Kidney capillary endothelial cell (primary cell): ENCODE measurements at places on chromosomes 6 and 20.

- no peak for DNase-seq
These were observed 155.2 kb downstream of the NFATC2 start for GRCh38 chr20:51387125-51387875.

DNA sequence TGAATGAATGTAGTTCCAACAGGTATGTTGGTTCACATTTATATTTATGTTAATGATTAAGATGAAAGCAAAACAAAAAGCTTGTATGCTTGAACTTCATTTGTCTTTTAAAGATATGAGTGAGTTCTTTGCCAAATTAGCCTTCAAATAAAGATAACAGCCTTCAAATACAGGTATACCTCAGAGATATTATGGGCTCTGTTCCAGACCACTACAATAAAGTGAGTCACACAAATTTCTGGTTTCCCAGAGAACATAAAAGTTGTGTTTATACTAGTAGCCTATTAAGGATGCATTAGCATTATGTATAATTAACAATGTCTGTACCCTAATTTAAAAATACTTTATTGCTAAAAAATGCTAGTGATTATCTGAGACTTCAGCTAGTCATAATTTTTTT, 245.3 kb upstream of the MAN1A1 start:
- DNase-seq: no peak

DNA sequence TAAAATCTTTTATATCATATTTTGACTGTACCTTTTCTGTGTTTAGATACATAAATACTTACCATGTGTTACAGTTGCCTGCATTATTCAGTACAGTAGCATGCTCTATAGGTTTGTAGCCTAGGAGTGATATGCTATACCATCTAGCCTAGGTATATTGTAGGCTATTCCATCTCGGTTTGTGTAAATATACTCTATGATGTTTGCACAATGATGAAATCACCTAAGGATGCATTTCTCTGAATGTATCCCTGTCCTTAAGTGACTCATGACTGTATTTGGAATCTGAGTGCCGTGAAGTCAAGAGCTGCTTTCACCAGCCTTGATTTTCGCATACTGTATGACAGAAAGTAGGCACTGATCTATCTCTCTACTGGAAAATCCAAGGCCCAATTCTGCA, 129.9 kb downstream of the UTRN start:
- DNase-seq: peak; percentile 27

- DNase-seq: no peak
These were observed 83.2 kb downstream of the GCLC start for GRCh38 chr6:53461696-53462095.

- DNase-seq: no peak
These were observed 176.6 kb downstream of the MRPL14 start for GRCh38 chr6:43950731-43951062.

DNA sequence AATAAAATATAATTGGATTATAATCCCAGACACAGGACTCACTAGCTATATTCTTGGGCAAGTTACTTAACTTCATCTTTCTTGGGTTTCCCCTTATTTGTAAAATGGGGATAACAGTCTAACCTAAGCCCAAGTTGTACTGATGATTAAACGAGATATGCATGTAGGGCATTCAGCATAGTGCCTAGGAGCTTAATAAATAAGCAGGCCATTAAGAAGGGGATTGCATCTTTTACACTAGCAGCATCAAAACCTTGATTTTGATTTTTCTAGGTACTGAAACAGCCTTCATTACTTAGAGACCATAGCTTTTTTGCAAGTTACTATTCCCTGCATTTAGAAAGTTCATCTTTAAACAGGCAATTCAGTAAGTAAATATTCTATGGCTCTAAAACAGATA, 2.2 kb upstream of the QKI start:
- DNase-seq: no peak

GRCh38 chr6:47481806-47482205, 4.2 kb downstream of the CD2AP start:
- DNase-seq: no peak

DNA sequence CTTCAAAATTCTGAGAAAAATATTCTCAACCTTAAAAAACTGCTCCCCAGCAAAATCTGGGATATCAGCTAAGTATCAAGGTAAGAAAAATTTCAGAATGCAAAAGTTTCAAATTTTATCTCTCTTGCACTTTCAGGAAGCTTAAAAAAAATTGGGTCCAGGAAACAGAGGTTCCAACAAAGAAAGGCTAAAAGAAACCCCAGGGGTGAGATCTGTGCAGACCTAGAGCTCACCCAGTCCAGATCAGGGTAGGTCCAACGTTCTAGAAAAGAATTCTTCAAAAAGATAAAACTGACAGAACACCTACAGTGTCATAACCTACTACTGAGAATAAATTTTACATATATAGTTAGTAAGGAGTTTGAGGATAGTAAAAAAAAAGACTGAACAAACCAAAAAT, 23.5 kb downstream of the ILRUN start:
- DNase-seq: no peak

- no peak for DNase-seq
These were observed 9.6 kb downstream of the LEMD2 start for GRCh38 chr6:33779290-33779689.

DNA sequence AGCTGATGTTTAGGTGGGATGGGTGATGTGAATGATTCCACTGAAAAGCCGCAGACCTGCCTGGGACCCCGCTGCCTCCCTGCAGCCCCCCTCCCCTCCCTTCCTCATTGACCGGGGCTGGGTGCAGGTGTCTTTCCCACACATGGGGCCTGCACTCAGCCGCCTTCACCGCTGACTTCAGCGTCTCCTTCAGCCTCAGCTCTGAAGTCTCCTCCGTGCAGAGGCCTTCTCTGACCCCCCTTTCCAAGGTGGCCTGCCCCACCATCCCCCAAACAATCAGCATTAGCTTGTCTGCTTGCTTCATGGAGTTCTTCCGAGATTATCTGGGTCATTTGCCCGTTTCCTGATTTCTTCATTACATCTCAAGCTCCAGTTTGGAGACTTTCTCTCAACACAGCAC, 140.7 kb downstream of the SMOC2 start:
- no peak for DNase-seq

GRCh38 chr6:29792123-29793035, 35.2 kb upstream of the HLA-G start:
- DNase-seq: no peak

- DNase-seq: peak; percentile 81
These were observed 8.1 kb upstream of the ZBP1 start for GRCh38 chr20:57628047-57628961.

- DNase-seq: no peak
These were observed 706 bp upstream of the TUBB2B start for GRCh38 chr6:3228046-3228671.

GRCh38 chr20:58372806-58373205, 16.2 kb upstream of the VAPB start:
- no peak for DNase-seq

- DNase-seq: no peak
These were observed 506 bp downstream of the CITED2 start for GRCh38 chr6:139373928-139374356.

GRCh38 chr6:159720708-159721107, 6.6 kb upstream of the WTAP start:
- DNase-seq: no peak

GRCh38 chr6:104573350-104573749, 286.4 kb downstream of the HACE1 start:
- DNase-seq: no peak

DNA sequence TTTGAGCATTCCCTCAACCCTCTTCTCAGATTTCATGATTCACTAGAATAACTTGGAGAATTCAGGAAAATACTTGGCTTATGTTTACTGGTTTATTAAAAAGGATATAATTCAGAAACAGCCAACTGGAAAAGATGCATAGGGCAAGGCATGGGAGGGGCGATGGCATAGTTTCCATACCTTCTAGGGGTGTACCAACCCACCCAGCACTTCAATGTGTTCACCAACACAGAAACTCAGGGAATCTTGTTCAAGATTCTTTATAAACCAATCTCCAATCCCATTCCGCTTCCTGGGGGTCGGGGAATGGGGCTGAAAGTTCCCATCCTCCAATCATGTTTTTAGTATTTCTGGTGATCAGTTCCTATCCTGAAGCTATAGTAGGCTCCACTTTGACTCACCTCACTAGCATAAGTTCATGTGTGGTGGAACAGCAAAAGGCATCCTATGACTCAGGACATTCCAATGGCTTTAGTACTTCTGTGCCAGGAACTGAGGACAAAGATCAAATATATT, 164.4 kb downstream of the SIM1 start:
- peak; percentile 97 for DNase-seq

DNA sequence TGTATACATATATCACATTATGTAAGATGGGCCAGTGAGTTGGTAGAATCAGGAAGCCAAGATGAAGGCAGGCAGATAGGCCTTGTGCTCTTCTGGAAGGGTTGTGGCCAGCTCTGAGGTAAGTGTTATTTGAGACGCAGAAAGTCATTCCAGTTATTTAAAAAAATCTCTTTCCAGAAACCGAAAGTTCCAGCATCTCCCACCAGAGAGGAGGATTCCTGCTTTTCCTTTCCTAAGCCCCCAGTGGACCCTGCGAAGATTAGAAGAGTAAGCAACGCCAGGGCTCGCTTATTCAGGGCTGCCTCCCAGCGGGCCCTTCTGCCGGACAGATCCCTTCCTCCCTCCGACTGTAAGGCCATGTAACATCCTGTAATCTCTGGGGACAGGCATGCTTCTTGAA, 20.4 kb downstream of the ARMC2 start:
- no peak for DNase-seq

- DNase-seq: peak; percentile 43
These were observed 150.1 kb downstream of the DTNBP1 start for GRCh38 chr6:15512721-15513120.

- no peak for DNase-seq
These were observed 8.1 kb upstream of the EEF1A1 start for GRCh38 chr6:73528897-73529296.

DNA sequence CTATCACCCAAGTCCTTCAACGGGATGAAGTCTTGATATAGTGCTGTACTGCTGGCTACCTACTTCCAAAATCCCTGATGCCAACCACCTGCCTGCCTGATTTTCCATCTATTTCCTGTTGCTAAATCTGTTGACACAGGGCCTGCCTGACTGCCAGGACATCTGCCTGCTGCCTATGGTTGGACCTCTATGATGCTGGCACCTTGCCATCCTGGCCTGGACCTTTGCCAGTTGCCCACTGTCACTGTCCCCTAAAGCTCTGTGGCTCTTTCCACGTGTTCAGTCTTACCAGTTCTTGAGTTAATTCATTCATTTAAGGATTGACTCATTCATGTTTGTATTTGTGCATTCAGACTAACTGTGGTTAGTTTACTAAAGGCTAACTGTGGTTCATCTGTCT, 9.2 kb upstream of the RGS17 start:
- no peak for DNase-seq

GRCh38 chr6:119158057-119158848, 79.8 kb upstream of the FAM184A start:
- DNase-seq: no peak

DNA sequence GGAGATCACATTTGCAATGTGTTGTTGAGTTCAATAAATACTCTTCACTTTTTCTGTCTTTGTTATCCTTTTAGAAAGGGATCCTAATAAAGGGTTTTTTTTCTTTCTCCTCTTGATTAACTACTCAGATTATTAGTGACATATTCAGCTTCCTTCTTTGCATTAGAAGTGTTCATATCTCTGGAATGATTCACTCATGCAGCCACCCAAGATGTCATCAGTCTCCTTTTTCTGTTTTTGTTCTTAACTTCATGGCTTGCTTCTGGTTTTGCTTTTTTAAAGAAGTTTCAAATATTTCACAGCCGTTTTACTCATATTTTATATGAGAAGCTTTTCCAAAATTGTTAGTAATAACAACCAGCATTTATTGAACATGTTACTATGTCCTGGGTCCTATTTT, 187.6 kb downstream of the TMEM242 start:
- no peak for DNase-seq

- no peak for DNase-seq
These were observed 62.3 kb upstream of the GPR31 start for GRCh38 chr6:167219967-167220512.

DNA sequence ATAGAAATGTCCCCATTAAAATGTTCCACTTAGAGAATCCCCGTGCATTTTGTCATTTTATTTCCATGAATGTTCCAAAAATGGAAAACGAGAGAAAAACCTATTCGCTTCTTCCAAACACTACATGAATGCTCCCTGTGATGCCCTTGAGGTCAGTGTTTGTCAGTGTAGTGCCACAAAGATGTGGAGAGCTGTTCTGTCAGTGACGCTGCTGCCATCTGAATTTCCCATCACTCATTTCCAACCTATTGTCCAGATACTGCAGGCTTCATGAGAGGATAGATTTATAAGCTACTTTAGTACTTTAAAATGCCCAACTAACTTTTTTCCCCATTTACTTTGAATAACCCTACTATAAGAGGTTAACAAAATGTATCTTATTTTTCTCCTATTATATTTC, 335.8 kb downstream of the CDKAL1 start:
- no peak for DNase-seq

DNA sequence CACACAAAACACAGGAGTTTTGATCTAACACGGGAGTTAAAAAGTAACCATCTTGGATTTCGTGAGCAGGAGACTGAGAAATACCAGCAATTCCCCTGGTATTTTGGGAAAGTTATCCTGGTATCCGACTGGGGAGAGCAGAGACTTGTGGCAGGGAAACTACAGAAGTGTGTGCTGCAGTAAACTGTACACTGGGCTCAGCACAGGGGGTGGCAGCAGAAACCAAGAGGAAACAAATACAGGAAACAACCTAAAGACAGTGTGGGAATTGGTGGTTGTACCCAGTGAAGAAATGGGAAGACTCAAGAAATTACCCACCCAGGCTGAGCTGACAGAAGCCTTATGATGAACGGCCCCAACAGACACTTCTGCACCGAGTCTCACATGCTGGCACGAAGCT, 109.8 kb downstream of the CHD6 start:
- DNase-seq: no peak

GRCh38 chr20:17619351-17620093, 49.6 kb downstream of the DSTN start:
- no peak for DNase-seq

DNA sequence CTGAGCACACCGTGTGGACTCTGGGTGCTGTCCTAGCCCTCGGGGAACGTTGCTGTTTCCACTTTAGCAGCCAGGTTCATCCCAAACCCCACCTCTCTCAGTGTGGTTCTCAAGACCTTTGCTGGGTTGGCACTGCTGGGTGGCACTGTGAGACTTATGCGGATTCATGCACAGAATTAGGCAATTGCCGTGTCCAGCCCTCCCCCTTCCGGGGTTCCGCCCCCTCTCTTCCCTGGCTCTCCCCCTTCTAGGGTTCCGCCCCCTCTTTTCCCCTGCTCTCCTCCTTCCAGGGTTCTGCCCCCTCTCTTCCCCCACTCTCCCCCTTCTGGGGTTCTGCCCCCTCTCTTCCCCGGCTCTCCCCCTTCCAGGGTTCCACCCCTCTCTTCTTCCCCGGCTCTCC, 39.8 kb upstream of the SLCO4A1 start:
- no peak for DNase-seq

GRCh38 chr6:133769463-133769862, 119.5 kb upstream of the TCF21 start:
- DNase-seq: no peak
